ENCODE measurements at places on chromosomes 3 and 15.

DNA sequence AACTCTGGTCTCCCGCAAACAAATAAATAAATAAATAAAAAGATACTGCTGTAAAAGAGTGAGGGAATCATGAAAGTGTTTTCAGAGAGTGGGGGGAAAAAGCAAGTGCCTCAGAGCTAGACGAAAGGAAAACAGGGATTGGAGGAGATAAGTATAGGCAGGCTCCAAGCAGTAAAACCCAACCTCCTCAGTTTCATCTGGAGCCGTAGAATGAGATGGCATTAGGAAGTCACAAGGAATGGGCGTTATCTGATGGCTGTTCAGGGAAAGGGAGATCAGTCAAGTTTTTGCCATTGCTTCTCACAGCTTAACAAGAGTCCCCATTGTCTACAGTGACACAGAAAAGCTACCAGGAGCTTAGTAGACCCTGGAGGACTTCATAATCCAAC is 451.5 kb upstream of the PPP2R3A start:
- no peak for DNase-seq

DNA sequence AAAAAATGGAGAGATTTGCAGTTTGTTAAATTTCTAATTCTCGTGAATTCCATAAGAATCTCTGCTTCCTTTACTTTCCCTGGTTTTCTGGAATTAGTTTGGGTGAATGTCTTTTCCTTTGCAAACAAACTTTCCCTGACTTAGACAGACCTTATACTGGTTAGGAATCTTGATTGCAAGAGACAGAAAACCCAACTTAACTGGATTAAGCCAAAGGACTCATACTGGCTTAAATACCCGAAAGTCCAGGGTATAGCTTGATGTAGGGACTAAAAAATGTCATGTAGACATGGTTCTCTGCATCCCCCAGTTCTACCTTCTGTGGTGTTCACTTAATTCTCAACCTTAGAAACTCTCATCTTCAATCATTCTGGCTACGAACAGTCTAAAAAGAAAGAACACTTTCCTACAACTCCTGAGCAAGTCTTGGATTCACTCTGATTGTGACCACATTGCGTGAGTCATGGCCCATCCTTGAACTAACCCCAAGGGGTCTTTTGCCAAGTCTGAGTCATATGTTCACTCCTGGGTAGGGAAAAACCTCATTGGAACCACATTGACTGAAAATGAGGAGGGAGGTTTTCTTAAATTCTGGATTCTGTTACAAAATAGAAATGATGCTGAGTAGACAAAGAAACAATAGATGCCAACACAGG is 136.0 kb upstream of the DAZL start:
- no peak for DNase-seq

- no peak for DNase-seq
Observed at GRCh38 chr15:32818758-32819447, 101.1 kb downstream of the GREM1 start.

DNA sequence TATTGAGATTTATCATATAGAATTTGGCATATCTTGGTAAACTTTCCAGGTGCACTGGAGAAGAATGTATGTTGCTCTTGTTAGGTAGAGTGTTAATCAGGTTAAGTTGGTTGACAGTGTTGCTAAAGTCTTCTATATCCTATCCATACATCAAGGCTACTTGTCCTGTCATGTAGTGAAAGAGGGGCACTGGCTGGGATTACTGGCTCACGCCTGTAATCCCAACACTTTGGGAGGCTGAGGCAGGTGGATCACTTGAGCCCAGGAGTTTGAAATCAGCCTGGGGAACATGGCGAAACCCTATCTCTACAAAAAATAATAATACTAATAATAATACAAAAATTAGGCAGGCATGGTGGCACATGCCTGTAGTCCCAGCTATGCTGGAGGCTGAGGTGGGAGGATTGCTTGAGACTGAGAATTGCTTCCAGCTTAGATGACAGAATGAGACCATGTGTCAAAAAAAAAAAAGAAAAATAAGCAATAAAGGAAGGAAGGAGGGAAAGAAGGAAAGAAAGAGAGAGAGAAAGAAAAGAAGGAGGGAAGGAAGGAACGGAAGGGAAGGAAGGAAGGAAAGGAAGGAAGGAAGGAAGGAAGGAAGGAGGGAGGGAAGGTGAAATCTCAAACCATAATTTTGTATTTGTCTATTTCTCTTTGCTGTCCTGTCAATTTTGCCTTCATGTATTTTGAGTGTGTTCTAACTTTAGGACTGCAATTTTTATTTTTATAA is 57.4 kb upstream of the IQSEC1 start:
- no peak for DNase-seq

GRCh38 chr15:82641129-82641798 is 5.9 kb downstream of the CPEB1 start:
- no peak for DNase-seq

DNA sequence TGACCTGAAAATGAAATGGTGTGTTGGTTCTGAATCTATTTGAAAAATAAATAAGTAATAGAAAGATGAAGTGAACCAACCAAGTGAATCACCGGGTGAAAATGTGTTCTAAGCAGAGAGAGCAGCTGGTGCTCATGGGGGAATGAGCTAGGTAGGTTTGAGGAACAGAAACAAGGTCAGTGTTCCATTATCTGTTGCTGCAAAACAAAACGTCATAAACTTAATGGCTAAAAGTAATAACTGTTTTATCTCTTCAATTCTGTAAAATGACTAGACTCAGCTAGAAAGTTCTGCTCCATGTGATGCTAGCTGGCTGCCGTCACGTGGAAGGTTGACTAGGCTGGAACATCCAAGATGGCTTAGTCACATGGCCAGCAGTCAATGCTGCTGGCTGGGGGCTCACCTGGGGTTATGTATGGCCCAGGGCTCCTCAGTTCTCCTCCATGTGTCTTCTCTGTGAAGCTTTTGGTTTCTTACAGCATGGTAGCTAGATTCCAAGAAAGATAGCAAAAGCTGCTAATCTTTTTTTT is 13.3 kb upstream of the SH3BP5 start:
- DNase-seq: no peak

- no peak for DNase-seq
Observed at GRCh38 chr3:65351753-65352152, 664.0 kb upstream of the ADAMTS9 start.

DNA sequence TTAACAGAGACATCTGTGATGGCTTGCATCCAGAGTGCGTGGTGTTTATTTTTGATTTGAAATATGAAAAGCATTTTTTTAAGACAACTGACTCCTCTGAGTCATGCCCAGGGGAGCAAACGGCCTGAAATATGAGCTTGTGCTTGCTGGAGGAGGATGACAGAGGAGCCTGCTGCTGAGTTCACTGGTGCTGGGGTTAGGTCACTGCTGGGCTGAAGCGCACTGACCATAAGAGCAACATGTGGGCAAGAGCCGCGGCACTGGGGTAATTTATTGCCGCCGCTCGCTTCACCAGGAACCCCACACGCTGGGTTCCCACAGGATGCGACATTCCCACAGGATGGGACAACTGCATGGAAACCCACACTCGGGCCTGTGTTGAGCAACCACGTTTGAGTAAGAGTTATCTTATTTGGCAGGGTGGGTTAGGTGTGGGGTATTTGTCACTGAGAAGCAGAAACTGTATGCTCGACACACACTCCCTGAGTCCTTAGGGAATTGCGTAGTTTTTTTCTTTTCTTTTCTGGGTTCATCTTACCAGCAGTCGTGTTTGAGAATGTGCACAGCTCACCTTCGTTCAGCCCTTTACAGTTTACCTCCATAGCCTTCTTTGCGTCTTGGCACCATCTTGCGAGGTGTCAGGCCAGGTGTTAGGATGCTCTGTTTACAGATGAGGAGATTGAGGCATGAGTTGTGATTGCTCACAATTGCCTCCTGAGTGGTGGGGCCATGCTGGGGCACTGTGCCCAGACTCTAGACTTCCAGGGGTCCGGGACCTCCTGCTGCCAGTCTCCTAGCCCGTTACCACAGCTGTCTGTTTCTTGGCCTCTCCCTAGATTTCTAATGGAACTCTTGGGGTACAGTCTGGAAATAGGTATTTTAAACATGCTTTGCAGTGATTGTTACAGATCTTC is 60.4 kb downstream of the SMAD3 start:
- DNase-seq: no peak

GRCh38 chr15:101004986-101005747 is 86.0 kb downstream of the LRRK1 start:
- no peak for DNase-seq

DNA sequence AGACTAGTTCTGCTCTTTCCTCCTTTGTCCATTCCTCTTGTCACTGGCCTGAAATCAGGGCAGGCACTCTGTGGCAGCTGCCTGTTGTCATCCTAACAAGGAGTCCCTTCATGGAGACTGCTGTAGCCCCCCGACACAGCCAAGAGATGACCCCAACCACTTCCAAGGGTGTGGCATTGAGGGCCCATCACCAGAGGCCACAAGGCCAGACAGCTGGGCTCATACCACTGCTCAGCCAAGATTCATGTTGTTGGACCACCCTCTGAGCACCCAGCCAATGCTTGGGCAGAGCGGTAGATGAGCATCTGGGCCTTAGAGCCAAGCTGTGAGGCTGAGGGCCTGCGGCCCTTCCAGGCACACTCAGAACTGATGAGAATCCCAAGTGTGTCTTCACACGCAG is 85.4 kb downstream of the EPHB1 start:
- DNase-seq: no peak

- peak; percentile 91 for DNase-seq
Observed at GRCh38 chr3:129688271-129688895, 81.9 kb upstream of the PLXND1 start.

GRCh38 chr3:17088602-17089313 is 204.0 kb downstream of the PLCL2 start:
- DNase-seq: peak; percentile 35

DNA sequence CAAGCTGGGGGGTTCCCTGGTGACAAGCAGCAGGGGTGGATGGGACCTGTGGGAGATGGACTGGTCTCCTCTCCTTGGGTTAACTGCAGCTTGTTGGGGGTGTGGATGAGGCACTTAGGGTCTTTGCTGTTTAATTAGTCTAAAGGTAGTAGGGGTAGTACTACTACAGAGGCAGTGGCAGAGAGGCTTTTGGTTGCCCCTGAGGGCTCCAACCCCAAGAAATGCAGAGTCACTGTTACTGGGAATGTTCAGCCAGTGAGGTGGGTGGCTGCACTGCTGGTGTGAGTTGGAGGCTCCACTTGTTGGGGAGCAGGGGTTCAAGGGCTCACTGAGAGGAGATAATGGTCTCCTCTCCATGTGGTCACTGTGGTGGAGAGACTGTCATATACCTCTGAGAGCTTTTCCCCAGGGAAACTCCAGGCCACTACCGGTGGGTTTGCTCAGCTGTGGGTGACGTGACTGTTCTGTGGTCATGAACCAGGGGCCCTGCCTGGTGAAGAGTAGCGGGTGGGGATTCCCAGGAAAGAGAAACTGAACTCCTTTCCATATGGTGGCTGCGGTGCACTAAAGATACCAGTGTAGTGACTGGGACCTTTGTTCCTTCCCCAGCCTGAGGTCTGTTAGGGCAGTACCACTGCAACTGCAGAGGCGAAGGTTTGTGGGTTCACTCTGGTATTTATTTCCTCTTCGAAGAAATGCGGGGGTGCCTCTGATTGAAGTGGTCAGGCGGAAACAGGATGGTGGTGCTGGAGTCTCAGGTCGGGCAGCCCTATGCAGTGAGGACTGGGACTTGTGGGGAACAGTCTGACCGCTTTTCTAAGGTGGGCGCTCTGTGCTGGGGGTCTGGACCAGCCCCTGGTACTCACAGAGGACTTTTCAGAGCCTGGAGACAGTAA is 68.9 kb upstream of the TNFSF10 start:
- DNase-seq: no peak

Measured in head of caudate nucleus (tissue), 42 donors.